ENCODE measurements at places on chromosomes 12 and 14. TPM values are rescaled to one million over a fixed set of nuclear protein-coding genes. Genes with fewer than 3 reads are reported as not detected.

GRCh38 chr12:3241621-3242020, 164.4 kb downstream of the TSPAN9 start:
- no peak overlapping the region for H3K27ac ChIP-seq
- H3K36me3 ChIP-seq: no peaks in the 10 kb centered on the region
- no peaks in the 10 kb centered on the region for H3K4me1 ChIP-seq
- DNase-seq: no peak
- peaks cover under 1% of the 10 kb centered on the region for H3K27me3 ChIP-seq
- H3K4me3 ChIP-seq: no peak overlapping the region

DNA sequence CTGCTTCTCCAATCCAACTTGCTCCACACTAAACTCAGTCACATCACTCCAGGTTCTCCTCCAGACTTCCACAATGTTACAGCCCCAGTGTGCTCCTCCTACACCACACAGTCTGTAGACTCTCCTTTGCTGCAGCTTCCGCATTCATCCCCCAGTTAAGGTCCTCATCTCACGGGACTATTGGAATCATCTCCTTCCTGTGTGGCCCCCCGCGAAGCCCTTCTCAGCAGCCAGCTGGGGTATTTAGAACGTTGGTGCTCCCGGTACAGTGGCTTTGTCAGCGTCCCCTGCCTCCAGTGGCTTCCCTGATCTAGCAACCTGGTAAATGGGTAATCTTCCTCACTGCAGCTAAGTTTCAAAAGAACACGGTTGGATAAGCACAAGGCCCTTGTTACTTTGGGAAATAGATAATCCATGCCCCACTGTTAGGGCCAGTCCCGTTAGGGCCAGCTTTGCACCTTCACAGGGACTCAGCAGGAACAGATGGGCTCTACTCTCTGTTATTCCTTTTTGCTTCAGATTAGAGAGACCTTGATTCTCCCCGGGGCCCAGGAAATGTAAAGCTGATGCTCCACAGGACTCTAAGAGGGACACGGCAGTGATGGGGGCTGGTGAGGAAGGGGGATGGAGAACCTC, 823 bp upstream of the TSPAN11 start:
- DNase-seq: no peak
- peaks cover 44% of the 10 kb centered on the region for H3K27me3 ChIP-seq
- no peaks in the 10 kb centered on the region for H3K4me1 ChIP-seq
- no peaks in the 10 kb centered on the region for H3K36me3 ChIP-seq
- no peak overlapping the region for H3K27ac ChIP-seq

DNA sequence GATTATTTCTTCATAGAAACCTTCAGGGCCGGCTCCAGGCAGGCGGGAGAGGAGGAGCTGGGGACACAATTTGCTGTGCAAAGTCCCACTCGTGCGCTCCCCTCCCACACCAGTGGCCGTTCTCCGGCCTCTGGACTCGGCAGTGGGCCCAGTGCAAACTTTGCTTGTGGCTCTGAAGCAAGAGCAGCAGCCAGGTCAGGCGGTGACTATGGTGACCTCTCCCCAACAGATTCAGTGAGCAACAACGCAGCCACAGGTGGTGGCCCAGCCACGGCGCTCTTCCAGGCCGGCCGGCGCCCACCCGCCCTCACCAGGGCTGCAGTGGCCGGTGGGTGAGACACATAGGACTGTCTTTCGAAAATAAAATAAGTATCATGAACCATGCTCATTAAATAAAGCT, 29.5 kb downstream of the VPS37B start:
- no peak for DNase-seq
- H3K4me3 ChIP-seq: no peak overlapping the region
- no peaks in the 10 kb centered on the region for H3K27me3 ChIP-seq
- peaks cover 14% of the 10 kb centered on the region for H3K4me1 ChIP-seq

DNA sequence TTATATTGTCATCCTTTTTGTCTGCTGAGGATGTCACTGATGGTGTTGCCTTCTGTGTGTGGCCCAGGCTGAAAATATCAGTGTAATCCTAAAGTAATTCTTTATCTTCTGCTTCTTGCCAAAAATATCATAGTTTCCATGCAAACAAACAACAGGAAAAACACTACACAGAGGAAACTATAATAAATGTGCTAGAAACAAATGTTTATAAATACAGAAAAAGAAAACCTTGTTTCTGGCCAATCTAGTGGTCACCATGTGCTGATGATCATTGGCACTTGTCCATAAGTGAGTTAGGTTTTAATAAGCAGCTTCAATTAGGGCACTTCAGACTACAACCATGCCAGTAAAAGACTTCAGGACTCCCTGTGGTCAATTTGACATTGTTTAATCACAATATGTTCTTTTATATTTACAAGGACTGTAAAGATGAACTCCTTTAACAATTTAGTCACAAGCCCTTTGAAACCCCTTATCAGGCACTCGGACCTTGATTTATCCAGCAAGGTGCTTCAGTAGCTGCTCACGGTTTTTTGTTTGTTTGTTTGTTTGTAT, 124.8 kb downstream of the TMTC3 start:
- no peak overlapping the region for H3K4me3 ChIP-seq
- no peak overlapping the region for H3K27ac ChIP-seq

TBX5 gene
- total RNA-seq: not detected

GZMB gene
- 2.9 TPM for total RNA-seq

- H3K4me3 ChIP-seq: no peak overlapping the region
- peaks cover 40% of the 10 kb centered on the region for H3K4me1 ChIP-seq
- H3K36me3 ChIP-seq: no peaks in the 10 kb centered on the region
Measured at GRCh38 chr12:50059440-50060119, 2.2 kb downstream of the ASIC1 start.

- DNase-seq: peak; percentile 51
- H3K4me3 ChIP-seq: no peak overlapping the region
- H3K4me1 ChIP-seq: peaks cover 23% of the 10 kb centered on the region
- no peaks in the 10 kb centered on the region for H3K27me3 ChIP-seq
- H3K27ac ChIP-seq: no peak overlapping the region
Measured at GRCh38 chr12:52867642-52868041, 18.8 kb upstream of the KRT78 start.

- H3K4me3 ChIP-seq: peak overlapping the region; percentile 51
- peaks cover 37% of the 10 kb centered on the region for H3K4me1 ChIP-seq
- no peaks in the 10 kb centered on the region for H3K27me3 ChIP-seq
Measured at GRCh38 chr12:54991991-54992375, 7.4 kb upstream of the TESPA1 start.

GRCh38 chr12:2259369-2259768, 206.6 kb downstream of the CACNA1C start:
- no peaks in the 10 kb centered on the region for H3K36me3 ChIP-seq
- no peak overlapping the region for H3K27ac ChIP-seq
- no peak for DNase-seq

ACOT2 gene
- total RNA-seq: 16.1 TPM

DNA sequence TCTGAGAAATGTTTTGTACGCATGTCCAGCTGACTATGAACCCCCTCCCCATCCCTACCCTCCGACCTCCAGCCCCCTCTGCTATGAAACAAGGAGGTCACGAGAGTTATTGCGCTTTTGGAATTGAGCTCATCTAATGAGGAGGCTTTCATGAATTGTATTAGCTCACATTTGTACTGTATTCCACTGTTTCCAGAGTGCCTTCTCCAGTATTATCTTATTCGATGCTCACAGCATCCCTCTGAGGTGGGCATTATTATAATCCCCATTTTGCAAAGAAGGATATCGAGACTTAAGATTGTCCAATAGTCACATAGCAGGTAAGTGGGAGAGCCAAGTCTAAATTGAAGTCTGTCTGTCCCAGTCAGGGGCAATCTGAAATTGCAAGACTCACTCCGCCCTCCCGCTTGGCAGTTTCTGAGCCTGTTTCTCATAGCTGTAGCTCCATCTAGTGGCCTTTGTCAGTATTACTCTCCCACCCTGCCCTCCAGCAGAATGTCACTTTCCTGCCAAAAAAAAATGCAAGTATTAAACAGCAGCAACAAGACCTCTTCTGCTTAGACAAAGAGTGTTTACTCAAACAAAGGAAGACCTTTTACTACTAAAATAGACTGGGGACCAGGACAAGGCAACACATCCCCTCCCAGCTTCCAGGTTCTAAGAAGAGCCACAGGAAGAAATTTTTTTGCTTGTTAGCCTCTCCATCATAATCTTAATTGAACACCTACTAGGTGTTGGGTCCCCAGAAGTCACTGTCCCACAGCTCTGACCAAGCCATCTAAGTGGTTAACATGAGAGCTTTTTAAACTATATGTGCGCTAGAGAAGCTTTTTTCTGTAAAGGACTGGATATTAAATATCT, 48.6 kb upstream of the TMEM233 start:
- H3K27me3 ChIP-seq: peaks cover 12% of the 10 kb centered on the region
- H3K36me3 ChIP-seq: no peaks in the 10 kb centered on the region
- H3K4me3 ChIP-seq: no peak overlapping the region
- H3K27ac ChIP-seq: no peak overlapping the region
- DNase-seq: peak; percentile 52
- H3K4me1 ChIP-seq: no peaks in the 10 kb centered on the region

SIX4 gene
- not detected for total RNA-seq

- no peak for DNase-seq
- peak overlapping the region; percentile 84 for H3K4me3 ChIP-seq
- H3K4me1 ChIP-seq: no peaks in the 10 kb centered on the region
- H3K36me3 ChIP-seq: no peaks in the 10 kb centered on the region
- peaks cover 4% of the 10 kb centered on the region for H3K27me3 ChIP-seq
Measured at GRCh38 chr14:31560759-31561154, 447 bp upstream of the NUBPL start.

DNA sequence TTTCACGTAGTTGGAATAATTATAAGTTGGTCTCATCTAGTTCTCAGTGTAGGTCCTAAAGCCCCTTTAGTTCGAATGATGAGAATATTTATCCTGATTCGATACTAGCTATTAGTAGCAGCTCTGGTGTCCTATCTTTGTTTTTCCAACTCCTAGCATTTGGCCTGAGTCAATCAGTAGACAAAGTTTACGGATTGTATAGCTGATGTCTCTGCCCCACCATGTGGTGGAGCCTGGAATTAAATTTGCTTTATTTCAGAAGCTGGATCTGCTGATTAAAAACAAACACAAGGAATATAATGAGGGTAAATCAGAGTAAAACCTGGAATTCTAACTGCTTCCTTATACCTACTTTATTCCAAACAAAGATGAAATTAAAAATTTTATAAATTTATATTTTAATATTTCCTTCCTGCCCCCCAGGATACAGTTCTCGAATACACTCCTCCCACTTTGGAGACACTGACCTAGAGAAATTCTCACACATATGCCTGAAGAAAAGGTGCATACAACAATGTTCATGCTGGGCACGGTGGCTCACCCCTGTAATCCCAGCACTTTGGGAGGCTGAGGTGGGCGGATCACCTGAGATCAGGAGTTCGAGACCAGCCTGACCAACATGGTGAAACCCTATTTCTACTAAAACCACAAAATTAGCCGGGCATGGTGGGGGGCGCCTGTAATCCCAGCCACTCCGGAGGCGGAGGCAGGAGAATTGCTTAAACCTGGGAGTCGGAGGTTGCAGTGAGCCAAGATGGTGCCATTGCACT, 7.6 kb upstream of the BRMS1L start:
- H3K27me3 ChIP-seq: no peaks in the 10 kb centered on the region
- H3K36me3 ChIP-seq: no peaks in the 10 kb centered on the region
- no peak for DNase-seq
- no peaks in the 10 kb centered on the region for H3K4me1 ChIP-seq
- no peak overlapping the region for H3K4me3 ChIP-seq
- no peak overlapping the region for H3K27ac ChIP-seq

GRCh38 chr14:87149583-87150354, 843.2 kb downstream of the GALC start:
- H3K27ac ChIP-seq: no peak overlapping the region
- H3K27me3 ChIP-seq: no peaks in the 10 kb centered on the region
- DNase-seq: no peak
- no peaks in the 10 kb centered on the region for H3K36me3 ChIP-seq
- H3K4me3 ChIP-seq: no peak overlapping the region

GRCh38 chr12:6084261-6084968, 40.1 kb downstream of the VWF start:
- H3K4me3 ChIP-seq: no peak overlapping the region
- no peak overlapping the region for H3K27ac ChIP-seq
- no peaks in the 10 kb centered on the region for H3K4me1 ChIP-seq
- H3K27me3 ChIP-seq: no peaks in the 10 kb centered on the region
- no peaks in the 10 kb centered on the region for H3K36me3 ChIP-seq

- no peaks in the 10 kb centered on the region for H3K27me3 ChIP-seq
- DNase-seq: no peak
- no peak overlapping the region for H3K4me3 ChIP-seq
Measured at GRCh38 chr14:78612666-78613065, 442.5 kb downstream of the NRXN3 start.

DNA sequence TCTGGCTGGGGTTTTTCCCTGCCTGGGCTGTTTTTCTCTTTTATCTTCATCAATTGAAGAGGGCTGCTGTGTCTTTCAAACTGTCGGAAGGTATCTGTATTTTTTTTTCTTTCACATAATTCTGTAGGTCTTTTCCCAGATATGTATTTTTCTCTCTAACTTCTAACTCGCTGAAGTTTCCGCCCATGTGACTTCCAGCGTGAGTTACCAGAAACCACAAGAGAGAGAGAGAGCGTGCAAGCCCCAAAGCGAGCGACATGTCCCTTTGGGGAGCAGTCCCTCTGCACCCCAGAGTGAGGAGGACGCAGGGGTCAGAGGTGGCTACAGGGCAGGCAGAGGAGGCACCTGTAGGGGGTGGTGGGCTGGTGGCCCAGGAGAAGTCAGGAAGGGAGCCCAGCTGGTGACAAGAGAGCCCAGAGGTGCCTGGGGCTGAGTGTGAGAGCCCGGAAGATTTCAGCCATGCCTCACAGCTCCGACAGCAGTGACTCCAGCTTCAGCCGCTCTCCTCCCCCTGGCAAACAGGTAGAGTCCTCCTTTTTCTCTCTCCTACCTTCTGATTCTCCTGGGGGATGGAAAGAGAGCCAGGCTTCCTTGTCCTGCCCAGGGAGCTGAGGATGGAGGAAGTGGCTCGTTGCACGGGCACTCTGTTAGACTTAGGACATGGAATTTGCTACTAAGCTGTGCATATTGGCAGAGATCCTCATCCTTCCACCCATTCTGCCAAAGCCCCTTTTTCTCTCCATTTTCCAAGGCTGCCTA, at the start of gene BATF:
Gene BATF, plus strand, starts transcription at position 246 of the 759 bp plus-strand sequence. Its CDS starts 214 bp downstream, at position 460.
- peaks cover 69% of the 10 kb centered on the region for H3K4me1 ChIP-seq
- H3K27ac ChIP-seq: peak within 1 kb of the TSS; percentile 76
- H3K4me3 ChIP-seq: peak within 1 kb of the TSS; percentile 67
- peak; percentile 60 for DNase-seq
- H3K36me3 ChIP-seq: peaks cover 20% of the 10 kb centered on the region
- H3K27me3 ChIP-seq: no peaks in the 10 kb centered on the region

DNA sequence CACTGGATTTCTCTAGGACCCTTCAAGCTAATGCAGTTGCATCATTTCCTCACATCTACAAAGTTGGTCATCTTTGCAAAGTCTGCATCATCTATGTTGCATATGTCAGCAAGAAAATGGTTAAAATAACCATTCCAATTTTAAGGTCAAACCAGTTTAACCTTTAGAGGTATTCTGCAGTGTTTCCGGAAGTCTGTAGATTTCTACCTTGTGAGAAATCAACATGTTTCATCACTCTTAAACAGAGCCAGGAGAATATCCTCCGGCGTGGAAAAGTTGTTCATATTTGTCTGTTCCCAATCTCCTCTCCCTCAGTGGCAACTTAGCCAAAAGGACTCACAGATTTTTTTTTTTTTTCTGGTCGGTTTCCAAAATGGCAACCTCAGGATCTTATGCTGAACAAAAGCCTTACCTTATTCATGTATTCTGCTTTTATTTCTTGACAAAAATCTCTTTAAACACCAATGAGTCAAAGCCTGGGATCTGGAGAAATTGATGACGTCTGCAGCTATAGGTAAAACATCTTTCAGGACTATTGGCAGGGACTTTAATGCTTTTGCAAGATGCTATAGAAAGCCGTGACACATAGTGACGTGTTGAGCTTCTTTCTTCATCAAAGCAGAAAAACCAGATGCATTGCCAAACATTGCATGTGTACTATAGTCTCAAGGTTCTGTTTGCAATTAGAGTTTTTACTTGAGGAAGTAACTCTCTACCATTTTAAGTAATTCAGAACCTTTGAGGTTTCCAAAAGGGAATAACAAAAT, 16.0 kb upstream of the CDK17 start:
- DNase-seq: no peak
- H3K27ac ChIP-seq: no peak overlapping the region
- no peaks in the 10 kb centered on the region for H3K27me3 ChIP-seq

LMNTD1 gene
- total RNA-seq: not detected

DEGS2 gene
- not detected for total RNA-seq

All from CD4-positive, alpha-beta T cell (primary cell).